ENCODE measurements at places on chromosomes 4 and X.

DNA sequence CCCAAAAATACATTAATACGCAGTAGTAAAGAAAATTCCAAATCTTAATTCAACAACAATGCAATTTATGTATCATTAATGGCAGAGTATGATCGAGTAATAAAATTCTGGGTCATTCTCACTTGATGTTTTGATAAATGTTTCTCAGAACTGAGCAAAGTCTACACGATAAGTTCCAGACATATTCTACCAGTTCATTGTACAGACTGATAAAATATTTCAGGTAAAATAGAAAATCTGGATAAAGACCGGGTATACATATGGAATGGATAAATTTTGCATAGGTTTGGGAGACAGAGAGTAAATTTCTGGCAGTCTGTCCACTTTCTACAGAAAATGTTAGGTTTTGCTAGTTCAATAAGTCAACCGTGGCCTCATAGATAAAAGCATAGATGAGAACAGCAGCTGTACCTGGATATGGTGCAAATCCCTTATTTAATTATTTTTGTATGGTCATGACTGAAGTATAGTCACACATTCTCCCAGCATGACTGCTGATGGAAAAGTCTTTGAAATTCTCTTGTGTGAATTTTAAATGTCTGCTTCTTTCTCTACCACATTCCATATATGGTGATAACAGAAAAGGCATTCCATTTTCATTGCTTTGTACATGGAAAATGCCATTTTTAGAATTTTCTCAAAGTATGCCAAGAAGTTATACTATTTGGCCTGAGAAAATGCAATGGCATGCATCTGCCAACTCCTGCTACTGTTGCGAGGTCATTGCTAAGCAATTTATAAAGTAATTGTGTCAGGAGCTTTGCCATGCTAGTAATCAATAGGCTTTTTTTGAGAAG, 301.9 kb upstream of the ARSJ start:
- H3K27ac ChIP-seq, result no peak overlapping the region
- no peak overlapping the region for H3K4me3 ChIP-seq
- no peak for DNase-seq
- H3K27me3 ChIP-seq, result no peaks in the 10 kb centered on the region
- H3K36me3 ChIP-seq, result no peaks in the 10 kb centered on the region

DNA sequence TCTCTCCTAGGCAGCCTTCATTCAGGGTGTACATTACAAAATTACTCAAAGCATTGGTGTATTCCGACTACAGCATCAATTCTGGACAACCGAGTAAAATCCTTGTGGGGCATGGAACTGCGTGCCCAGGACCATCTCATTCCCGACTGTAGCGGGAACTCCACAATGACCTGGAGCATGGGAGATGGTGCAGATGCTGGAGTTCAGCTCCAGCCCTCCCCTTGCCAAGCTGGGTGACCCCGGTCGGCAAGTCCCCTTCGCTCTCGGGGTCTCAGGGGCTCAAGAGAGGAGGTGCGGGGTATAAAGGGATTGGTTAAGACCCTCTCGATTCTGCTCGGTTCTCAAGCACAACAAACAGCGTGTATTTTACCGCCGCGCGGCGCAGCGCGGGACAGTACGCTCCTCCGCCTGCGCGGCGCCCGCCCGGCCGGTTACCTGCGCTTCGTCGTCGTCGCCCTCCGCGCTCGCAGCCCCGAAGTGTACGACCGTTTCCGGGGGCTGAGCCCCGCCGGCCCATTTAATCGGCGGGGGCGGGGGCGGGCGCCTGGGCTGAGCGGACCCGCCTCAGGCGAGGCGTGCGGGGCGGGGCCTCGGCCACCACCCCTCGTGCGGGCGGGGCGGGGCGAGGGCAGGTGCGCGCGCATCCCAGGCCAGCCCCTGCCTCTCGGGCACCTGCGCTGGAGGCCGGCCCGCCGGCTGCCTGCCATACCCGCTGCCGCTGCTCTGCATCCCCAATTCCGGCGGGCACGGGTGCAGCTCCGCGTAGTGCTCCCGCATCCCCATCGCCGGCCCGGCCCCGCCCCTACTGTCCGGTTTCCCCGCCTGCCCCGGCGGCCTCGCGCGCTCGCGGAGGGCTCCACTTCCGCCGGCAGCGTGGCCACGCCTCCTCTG, at the start of gene G6PD:
TSS of gene G6PD (minus strand) at position 493 of the 891 bp plus-strand sequence. CDS start 691 bp downstream, outside the sequence.
- peak; percentile 68 for DNase-seq
- H3K27ac ChIP-seq, result peak within 1 kb of the TSS; percentile 99
- H3K36me3 ChIP-seq, result no peaks in the 10 kb centered on the region

GRCh38 chrX:30150196-30150895, 65.0 kb upstream of the MAGEB2 start:
- H3K4me3 ChIP-seq, result no peak overlapping the region
- peaks cover 4% of the 10 kb centered on the region for H3K4me1 ChIP-seq
- no peaks in the 10 kb centered on the region for H3K27me3 ChIP-seq
- no peaks in the 10 kb centered on the region for H3K36me3 ChIP-seq
- no peak overlapping the region for H3K27ac ChIP-seq

DNA sequence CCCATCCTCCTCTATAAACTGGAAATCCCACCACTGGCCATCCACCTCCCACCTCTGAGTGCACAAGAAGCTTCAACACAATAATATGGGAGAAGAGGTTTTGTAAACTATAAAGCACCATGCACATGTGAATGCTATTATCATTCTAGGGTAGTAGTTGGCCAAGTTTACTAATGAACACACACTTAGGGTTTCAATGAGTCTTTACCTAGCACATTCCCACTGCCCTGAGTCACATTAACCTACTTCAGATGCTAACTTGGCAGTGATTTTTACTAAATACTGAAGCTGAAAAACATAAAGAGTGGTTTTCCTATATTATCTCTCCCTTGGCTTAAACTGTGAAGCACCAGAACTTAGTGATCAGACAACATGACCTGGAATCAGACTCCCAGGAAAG, 93.9 kb downstream of the SH3KBP1 start:
- H3K4me1 ChIP-seq, result no peaks in the 10 kb centered on the region
- H3K27me3 ChIP-seq, result no peaks in the 10 kb centered on the region
- H3K4me3 ChIP-seq, result no peak overlapping the region
- DNase-seq, result no peak
- H3K36me3 ChIP-seq, result no peaks in the 10 kb centered on the region
- H3K27ac ChIP-seq, result no peak overlapping the region

GRCh38 chr4:37994569-37994968, 34.4 kb downstream of the PTTG2 start:
- H3K36me3 ChIP-seq, result no peaks in the 10 kb centered on the region
- peaks cover 21% of the 10 kb centered on the region for H3K4me1 ChIP-seq
- no peak overlapping the region for H3K4me3 ChIP-seq
- DNase-seq, result no peak

GRCh38 chrX:41352329-41352838, 18.4 kb downstream of the DDX3X start:
- no peaks in the 10 kb centered on the region for H3K4me1 ChIP-seq
- H3K4me3 ChIP-seq, result no peak overlapping the region
- peaks cover 2% of the 10 kb centered on the region for H3K36me3 ChIP-seq
- H3K27ac ChIP-seq, result no peak overlapping the region

GRCh38 chr4:28966982-28967381, 1753.2 kb upstream of the PCDH7 start:
- no peaks in the 10 kb centered on the region for H3K36me3 ChIP-seq
- no peak overlapping the region for H3K27ac ChIP-seq
- no peaks in the 10 kb centered on the region for H3K4me1 ChIP-seq
- peak; percentile 3 for DNase-seq
- no peak overlapping the region for H3K4me3 ChIP-seq

DNA sequence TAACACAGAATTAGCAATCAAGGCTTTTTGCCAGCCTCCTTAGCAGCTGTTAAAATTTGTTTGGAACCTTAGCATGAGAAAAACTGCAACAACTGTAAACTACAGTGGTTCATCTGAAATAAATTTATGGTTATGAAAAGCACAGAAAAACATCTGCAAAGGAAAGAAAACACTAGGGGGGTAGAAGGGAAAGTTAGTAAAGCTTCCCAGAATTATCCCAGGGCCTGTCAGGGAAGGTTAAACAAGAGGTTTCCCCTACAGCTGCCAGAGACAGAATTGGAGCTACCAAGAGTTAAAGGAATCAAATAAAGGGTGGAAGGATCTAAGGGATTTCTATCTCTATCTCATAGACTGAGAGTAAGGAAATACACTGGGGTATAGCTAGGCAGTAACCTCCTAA, 234.7 kb upstream of the DIAPH2 start:
- no peaks in the 10 kb centered on the region for H3K4me1 ChIP-seq
- H3K27me3 ChIP-seq, result no peaks in the 10 kb centered on the region
- no peaks in the 10 kb centered on the region for H3K36me3 ChIP-seq
- no peak for DNase-seq

GRCh38 chrX:13428053-13428786, 108.4 kb upstream of the ATXN3L start:
- DNase-seq, result peak; percentile 16
- H3K36me3 ChIP-seq, result no peaks in the 10 kb centered on the region
- H3K27me3 ChIP-seq, result no peaks in the 10 kb centered on the region
- H3K4me1 ChIP-seq, result no peaks in the 10 kb centered on the region
- H3K4me3 ChIP-seq, result no peak overlapping the region

GRCh38 chr4:7244751-7245320, 52.5 kb downstream of the SORCS2 start:
- no peaks in the 10 kb centered on the region for H3K27me3 ChIP-seq
- DNase-seq, result no peak

GRCh38 chrX:11450354-11450753, 157.1 kb downstream of the AMELX start:
- no peak overlapping the region for H3K4me3 ChIP-seq
- no peaks in the 10 kb centered on the region for H3K4me1 ChIP-seq
- no peaks in the 10 kb centered on the region for H3K36me3 ChIP-seq
- DNase-seq, result no peak
- H3K27ac ChIP-seq, result no peak overlapping the region
- no peaks in the 10 kb centered on the region for H3K27me3 ChIP-seq

- H3K36me3 ChIP-seq, result no peaks in the 10 kb centered on the region
- H3K27me3 ChIP-seq, result no peaks in the 10 kb centered on the region
- peaks cover 2% of the 10 kb centered on the region for H3K4me1 ChIP-seq
- no peak overlapping the region for H3K27ac ChIP-seq
- H3K4me3 ChIP-seq, result no peak overlapping the region
Observed at GRCh38 chrX:41522671-41523070, 75.5 kb downstream of the NYX start.

DNA sequence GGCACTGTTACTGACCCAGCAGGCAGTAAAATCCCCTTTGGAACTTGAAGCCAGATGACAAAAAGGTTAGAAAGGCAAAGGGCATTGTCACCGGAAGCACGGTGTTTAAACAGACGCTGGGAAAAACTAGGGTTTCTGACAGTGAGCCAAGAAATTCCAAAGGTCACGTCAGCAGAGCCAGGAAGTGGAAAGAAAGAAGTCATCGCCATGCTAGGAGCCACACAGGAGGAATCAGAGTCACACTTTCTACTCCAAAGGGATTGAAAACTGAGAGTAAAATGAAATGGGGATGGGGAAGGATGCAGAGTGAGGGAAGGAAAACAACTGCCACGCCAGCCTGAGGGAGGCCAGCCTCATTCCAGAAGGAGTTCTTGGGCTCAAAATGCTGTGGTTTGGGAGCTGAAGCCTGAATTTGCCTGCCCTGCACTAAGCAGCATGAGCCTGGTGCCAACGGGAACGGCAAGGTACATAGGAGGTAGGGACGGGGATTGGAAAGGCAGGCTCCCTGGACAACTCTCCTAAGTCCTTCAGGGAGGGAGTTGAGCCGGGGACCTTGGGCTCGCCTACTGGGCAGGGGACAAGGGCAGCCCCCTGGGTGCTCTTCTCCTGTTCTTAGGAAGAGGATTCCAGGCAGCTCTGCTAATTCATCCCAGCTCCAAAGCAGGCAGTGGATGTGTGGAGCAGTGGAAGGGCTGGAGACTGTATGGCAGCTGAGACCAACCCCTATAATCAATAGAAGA, 66.8 kb downstream of the SOWAHB start:
- H3K27ac ChIP-seq, result peak overlapping the region; percentile 18
- no peak overlapping the region for H3K4me3 ChIP-seq
- DNase-seq, result peak; percentile 70
- H3K36me3 ChIP-seq, result no peaks in the 10 kb centered on the region
- H3K27me3 ChIP-seq, result no peaks in the 10 kb centered on the region

GRCh38 chr4:109801895-109802319, at the start of gene CFI:
TSS of gene CFI (minus strand) at chr4:109801999. CDS start at chr4:109801971, 28 bp downstream.
- no peaks in the 10 kb centered on the region for H3K4me1 ChIP-seq
- no peak within 1 kb of the TSS for H3K4me3 ChIP-seq
- H3K27me3 ChIP-seq, result no peaks in the 10 kb centered on the region
- H3K27ac ChIP-seq, result no peak within 1 kb of the TSS
- H3K36me3 ChIP-seq, result no peaks in the 10 kb centered on the region

DNA sequence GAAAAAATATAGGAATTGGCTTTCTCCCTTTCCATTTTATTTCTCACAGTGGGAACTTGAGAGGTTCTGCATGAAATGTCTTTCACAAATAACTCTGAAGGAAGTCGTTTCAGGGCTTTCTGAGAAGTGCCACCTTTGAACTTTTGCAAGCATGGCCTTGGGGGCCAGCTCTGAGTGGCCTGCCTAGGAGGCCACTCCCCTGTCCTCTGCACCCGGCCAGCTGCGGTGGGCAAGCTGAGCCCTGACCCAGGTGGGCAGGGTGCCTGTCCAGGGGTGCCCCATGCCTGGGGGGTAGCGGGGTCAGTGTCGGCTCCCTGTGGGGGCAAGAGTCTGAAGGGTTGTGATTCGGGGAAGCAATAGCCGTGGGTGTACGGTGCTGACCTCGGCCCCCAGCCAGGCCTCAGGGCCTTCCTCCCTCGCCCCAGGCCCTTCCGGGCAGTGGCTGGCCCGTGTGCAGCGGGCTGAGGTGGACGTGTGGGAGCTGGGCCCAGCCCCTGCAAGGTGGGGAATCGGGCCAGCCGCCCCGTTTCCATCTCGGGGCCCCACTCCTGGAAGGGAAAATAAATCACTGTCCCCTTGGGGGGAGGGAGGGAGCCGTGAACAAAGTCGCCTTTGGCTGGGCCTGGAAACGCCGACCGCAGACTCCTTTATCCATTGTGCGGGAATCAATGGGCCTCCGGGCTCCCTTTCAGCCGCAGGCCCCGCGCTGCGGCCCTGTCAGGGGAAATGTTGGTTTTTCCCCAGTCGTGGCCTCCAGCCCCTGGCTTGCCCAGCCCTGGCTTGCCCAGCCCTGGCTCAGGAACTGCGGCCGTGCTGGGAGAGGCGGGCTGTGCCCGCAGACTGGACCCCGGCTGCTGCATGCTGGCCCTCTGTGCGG, 3.1 kb downstream of the FGFRL1 start:
- no peaks in the 10 kb centered on the region for H3K4me1 ChIP-seq
- H3K27ac ChIP-seq, result no peak overlapping the region
- peaks cover 7% of the 10 kb centered on the region for H3K27me3 ChIP-seq
- H3K36me3 ChIP-seq, result no peaks in the 10 kb centered on the region
- no peak for DNase-seq

- H3K4me1 ChIP-seq, result no peaks in the 10 kb centered on the region
- H3K4me3 ChIP-seq, result peak within 1 kb of the TSS; percentile 25
- peaks cover 20% of the 10 kb centered on the region for H3K27me3 ChIP-seq
- H3K27ac ChIP-seq, result no peak within 1 kb of the TSS
- H3K36me3 ChIP-seq, result no peaks in the 10 kb centered on the region
Observed at GRCh38 chr4:121951521-121952110, at the start of gene TRPC3. TSS of gene TRPC3 (minus strand) at chr4:121952060. CDS start at chr4:121951680, 380 bp downstream.

GRCh38 chr4:139458543-139458942, 4.6 kb downstream of the RAB33B start:
- peaks cover 7% of the 10 kb centered on the region for H3K4me1 ChIP-seq
- H3K27me3 ChIP-seq, result no peaks in the 10 kb centered on the region
- DNase-seq, result no peak
- no peak overlapping the region for H3K27ac ChIP-seq
- no peaks in the 10 kb centered on the region for H3K36me3 ChIP-seq
- H3K4me3 ChIP-seq, result no peak overlapping the region

All from mesendoderm (in vitro differentiated cells).